ENCODE measurements at places on chromosomes 6 and 20.

DNA sequence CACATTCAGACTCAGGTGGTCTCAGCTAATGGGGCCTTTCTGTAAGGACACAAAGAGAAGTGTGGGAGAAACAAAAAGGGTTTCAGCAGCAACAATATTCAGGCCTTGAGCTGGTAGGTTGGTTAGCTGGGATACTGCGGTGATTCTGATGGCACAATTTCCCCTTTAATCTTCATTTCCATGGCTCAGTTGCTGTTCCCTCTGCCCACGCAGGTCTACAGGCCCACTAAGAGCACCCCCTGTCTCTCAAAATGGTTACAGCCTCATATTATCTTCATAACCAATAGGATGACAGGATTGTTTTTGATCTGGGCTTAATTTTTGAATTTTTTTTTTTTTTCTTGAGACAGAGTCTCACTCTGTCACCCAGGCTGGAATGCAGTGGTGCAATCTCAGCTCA, 48.9 kb downstream of the MYB start:
- DNase-seq: no peak

GRCh38 chr20:18669241-18670019, 81.6 kb downstream of the DTD1 start:
- no peak for DNase-seq

DNA sequence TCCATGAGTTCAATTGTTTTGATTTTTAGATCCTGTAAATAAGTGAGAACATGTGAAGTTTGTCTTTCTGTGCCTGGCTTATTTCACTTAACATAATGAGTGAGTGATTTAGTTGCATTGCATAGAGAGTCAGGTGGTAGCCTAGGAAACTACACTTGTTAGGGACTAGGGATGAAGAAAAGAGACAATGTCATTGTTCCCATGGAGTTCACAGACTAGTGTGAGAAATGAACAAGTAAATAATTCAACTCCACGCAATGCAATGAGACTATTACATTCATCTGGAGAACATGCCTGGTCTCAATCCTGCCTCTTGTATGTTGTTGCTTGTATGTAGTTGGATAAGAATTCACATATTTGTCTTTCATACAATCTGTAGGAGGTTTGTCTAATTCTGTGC, 76.3 kb upstream of the B3GAT2 start:
- DNase-seq: no peak

- DNase-seq: no peak
Measured at GRCh38 chr6:162726947-162727321, 632 bp downstream of the PRKN start.

DNA sequence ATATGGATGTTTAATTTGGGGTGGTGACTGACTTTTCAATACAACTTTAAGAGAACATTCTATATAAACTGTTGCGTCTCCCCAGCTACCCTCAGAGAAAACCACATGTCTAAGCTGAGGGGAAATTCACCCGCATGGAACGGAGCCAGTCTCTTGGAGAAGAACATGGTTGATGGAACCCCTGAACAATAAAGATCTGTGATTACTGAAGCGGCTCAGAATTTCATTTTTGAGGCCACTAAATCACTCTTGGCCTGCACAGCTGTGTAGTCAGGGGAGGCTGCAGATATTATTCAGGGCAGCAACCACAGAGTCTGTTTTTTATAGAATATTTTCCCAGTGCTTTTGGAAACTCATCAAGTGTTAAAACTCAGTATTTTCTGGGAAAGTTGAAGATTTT, 73.8 kb downstream of the EYA4 start:
- no peak for DNase-seq

GRCh38 chr6:30684386-30685156, 1.9 kb downstream of the PPP1R18 start:
- no peak for DNase-seq

- no peak for DNase-seq
Measured at GRCh38 chr20:34920055-34920454, 35.6 kb downstream of the GSS start.

DNA sequence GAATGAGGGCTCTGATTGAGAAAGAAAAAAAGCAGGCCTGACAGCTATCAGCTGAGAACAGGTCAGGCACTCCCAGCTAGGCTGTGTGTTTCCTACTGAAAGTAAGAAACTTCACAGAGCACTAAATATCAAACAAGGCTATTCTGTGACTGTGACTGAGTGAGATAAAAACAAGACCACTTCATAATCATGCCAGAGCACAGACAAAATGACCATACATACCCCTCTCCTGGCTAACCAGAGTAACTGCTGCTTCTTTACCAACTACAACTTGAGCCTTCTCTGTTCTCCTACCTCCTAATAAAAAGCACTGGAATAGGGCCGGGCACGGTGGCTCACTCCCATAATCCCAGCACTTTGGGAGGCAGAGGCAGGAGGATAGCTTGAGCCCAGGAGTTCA, 6.8 kb upstream of the BTN1A1 start:
- no peak for DNase-seq

GRCh38 chr20:57699395-57699794, 10.4 kb downstream of the PMEPA1 start:
- DNase-seq: no peak

GRCh38 chr6:78768271-78768670, 99.1 kb upstream of the IRAK1BP1 start:
- no peak for DNase-seq

- DNase-seq: peak; percentile 22
Measured at GRCh38 chr6:106411643-106412200, 51.2 kb downstream of the CRYBG1 start.

DNA sequence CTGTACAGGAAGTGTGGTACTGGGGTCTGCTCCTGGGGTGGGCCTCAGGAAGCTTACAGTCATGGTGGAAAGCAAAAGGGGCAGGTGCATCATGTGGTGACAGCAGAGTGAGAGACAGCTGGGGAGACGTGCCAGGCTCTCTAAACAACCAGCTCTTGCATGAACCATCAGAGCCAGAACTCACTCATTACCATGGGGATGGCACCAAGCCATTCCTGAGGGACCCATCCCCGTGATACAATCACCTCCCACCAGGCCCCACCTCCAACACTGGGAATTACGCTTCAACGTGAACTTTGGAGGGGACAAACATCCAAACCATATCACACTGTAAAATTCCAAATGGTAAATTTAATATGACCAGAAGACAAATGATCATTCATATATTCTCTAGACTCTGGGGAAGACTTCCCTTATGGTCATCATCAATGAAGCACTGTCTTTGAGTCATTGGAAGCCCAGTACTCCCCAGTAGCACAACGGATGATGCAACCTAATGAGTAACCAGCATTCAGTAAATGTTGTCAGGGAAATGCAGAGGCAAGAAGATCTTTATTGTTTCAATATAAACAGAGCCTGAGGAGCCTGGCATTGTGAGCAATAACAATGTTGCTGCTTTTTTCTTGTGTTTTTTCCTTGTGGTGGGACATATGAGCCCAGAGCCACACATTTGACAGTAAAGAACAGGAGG, 48.2 kb upstream of the RALY start:
- no peak for DNase-seq

- no peak for DNase-seq
Measured at GRCh38 chr20:59375541-59375940, 75.1 kb downstream of the EDN3 start.

DNA sequence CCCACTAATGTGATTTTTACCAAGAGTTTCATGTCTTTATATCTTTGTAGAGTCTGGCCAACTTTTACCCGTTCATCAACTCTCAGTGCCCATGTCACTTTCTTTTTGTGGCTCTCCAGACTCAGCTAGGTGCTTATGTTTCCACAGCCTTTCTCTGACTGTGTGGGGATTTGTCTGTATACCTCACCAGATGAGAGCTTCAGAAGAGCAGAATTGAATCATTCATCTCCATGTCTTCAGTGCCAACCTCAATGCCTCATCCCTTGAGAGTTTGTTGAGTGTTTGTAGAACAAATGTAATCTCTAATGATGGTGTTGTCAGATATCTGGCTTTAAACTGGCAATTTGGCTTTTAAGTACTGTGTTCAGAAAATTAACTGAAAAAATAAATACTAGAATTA, 16.8 kb upstream of the CCN2 start:
- no peak for DNase-seq

DNA sequence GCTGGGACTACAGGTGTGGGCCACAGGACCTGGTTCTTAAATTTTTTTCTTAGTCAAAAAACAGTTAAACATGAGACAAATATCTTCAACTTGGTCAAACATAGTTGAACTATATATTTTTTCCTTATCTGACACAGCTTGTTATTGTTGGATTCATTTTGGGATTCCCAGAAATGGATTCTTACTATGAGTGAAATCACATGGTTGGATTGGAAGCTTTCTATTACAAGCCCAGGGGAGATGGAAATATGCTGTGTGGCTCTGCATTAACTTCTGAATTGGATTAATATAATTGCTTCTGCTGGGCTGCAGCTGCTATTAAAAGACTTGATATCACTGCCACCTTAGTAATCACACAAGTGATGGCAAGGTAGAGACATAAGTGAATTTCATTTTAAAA, 126.4 kb upstream of the DUSP22 start:
- no peak for DNase-seq

DNA sequence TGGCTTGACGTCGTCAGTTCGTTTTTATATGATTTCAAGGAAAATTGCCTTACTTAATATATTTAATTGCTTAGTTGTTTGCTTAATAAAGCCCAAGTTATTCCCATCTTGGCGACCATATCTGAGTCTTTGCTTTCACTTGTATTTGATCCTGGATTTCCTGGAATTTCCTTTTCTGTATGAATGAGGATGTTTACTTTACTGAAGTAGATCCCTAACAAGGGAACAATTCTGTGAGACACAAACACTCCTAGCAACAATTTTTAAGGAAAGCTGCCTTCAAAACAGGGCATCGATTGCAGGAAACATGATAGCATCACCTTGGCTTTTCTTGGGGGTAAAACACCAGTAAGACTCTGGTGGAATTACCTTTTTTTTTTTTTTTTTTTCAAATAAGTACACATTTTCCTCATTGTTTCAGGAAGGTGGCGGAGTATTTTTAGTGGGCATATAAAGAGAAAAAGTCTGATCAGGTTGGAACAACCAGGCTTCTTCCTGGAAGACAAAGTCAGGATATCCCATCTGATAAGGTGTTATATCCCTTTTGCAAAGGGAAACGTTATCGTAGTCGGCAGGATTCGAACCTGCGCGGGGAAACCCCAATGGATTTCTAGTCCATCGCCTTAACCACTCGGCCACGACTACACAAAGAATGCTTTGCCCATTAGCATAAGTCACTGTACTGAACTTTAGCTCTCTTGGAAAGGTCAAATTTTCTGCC, 68.5 kb upstream of the ZNF184 start:
- no peak for DNase-seq

DNA sequence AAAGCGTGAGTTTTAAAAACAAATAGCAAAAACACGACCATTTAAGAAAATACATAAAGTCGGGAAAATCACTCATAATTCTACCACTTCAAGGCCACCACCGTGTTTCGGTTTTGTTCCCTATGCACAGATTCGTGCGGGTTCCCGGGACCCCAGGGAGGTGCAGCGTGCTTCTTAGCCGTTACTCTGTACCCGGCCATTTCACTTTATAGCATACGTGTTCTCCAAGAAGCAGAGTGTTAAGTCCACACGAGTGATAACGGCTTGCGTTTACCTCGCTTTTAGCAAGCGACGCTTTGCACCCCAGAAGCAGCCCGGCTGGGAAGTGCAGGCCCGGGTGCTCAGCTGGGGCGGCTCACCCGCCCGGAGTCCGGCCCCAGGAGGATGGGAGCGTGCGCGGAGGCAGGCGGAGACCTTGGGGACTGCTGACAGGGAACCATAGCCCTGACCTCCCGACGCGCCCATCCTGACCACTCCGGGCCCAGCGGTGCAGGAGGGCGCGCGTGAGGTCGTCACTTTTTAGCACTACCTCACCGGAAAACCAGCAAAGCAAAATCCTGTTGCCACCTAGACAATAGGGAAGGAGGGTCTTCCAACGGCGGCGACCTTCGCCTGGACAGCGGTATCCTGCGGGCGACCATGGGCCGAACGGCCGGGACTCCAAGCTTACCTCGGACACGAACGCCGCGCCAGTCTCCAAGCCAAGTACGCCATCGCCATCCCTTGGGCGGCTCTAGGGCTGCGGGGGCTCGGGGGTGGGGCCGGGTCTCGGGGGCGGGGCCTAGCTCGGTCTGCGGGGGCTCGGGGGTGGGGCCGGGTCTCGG, at the start of gene ECI2:
ECI2 (minus strand) TSS at position 735 of the 824 bp plus-strand sequence; CDS start at position 720, 15 bp downstream.
- peak; percentile 51 for DNase-seq

All from NCI-H510A treated with DMSO at 0.1 percent for 48 hours (cell line).